ENCODE measurements at places on chromosomes 3 and 15. TPM values are rescaled to one million over a fixed set of nuclear protein-coding genes. Genes with fewer than 3 reads are reported as not detected.

Gene SLC28A1
- total RNA-seq: not detected

GRCh38 chr3:69203631-69204314 is 81.4 kb upstream of the LMOD3 start:
- no peak for DNase-seq

Gene TERC
- total RNA-seq: 204 TPM

- DNase-seq: no peak
These were observed 523 bp downstream of the VILL start for GRCh38 chr3:37991109-37991508.

DNA sequence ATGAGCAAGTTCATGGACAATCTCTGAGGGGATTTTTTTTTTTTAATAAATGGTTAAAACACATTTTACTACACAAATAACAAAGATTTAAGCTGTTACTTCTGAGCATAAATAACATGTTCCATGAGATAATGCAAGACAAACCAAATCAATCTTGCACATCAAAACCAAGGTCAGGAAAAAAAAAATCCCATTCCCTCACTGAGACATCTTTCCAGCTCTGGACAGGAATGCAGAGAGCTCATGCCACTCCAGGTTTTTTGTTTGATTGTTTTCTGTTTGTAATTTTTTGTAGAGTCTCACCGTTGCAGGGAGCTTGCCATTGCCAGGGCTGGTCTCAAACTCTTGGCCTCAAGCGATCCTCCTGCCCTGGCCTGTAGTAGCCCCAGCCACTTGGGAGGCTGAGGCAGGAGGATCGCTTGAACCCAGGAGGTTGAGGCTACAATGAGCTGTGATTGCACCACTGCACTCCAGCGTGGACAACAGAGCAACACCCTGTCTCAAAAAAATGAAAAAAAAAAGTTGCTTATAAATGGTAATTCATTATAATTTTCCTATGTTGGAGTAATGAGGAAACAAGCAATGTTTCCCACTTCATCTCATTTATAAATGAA is 14.0 kb downstream of the OSBPL10 start:
- DNase-seq: no peak

DNA sequence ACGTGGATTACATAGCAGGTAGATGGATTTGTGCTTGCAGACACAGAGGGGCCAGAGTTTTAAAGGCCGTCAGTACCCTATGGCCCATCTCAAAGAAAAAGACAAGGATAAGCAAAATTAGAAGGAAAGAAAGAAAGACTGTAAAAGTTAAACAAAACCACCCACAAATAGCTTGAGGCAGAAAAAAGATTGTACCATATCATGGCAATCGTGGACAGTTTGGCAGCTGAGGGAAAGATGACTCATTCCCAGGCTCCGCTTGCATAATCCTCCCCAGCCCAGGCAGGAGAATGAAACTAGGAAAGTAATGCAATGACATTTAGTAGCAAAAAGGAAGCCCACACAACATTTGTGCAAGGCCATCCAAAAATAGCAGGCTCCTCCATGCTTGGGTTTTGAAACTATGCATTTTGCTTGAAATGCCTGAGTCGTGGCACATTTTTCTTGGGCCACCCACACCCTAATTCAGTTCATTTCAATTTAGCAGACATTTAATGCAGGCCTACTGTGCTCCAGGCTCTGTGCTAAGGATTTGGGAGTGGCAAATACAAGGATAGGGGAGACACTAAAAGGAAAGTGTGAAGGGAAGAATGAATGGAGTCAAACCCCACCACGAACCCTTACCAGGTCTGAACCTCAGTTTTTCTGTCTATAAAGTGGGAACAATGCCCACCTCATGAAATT is 40.9 kb upstream of the SMAD3 start:
- peak; percentile 38 for DNase-seq

GRCh38 chr15:82044373-82045178 is 1.2 kb downstream of the MEX3B start:
- DNase-seq: peak; percentile 43

DNA sequence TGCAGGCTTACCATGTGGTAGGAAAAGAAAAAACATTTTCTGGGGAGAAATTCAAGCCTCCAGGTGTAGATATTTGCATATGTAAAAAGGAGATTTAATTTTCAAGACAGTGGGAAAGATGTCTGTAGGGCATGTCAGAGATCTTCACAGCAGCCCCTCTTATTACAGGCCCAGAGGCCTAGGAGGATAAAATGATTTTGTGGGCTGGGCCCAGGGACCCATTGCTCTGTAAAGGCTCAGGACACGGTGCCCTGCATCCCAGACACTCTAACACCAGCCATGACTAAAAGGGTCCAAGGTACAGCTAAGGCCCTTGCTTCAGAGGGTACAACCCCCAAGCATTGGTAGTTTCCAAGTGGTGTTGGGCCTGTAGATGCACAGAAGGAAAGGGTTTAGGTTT is 680.1 kb downstream of the IGSF11 start:
- no peak for DNase-seq

GRCh38 chr3:40869939-40870338 is 329.4 kb upstream of the CTNNB1 start:
- DNase-seq: no peak

Gene TAGLN3
- not detected for total RNA-seq

DNA sequence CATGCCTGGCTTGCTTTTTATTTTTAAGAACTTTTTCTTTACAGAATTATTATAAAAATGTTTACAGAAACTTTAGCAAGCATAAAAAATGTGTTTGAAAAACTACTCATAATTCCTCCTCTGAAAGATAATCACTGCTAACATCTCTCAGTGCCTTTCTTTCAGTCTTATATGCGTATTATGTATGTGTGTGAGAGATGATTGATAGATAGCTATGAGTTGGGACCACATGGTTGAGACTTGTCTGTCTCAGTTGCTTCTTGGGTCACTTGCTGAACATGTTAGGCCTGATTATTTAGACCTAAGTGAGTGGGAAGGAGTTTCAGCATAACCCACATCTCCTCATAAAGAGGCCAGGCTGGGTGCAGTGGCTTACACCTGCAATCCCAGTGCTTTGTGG is 11.1 kb downstream of the MAP6D1 start:
- no peak for DNase-seq

DNA sequence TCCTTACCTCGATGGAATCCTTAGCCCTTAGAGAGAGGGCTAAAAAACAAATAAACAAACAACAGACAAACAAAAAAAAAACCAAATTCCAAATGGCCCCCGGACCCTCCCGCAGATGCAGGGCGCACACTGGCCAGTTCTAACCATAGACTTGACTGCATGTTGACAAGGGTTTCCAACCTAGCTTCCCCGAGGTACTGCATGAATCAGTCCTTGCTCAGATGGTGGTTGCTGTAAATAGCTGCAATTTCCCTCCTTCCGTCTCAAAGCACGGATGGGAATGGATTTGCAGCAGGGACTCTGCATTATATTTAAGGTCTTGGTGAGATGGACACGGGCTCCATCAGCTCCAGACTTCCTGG is 162.8 kb downstream of the CD47 start:
- peak; percentile 83 for DNase-seq

DNA sequence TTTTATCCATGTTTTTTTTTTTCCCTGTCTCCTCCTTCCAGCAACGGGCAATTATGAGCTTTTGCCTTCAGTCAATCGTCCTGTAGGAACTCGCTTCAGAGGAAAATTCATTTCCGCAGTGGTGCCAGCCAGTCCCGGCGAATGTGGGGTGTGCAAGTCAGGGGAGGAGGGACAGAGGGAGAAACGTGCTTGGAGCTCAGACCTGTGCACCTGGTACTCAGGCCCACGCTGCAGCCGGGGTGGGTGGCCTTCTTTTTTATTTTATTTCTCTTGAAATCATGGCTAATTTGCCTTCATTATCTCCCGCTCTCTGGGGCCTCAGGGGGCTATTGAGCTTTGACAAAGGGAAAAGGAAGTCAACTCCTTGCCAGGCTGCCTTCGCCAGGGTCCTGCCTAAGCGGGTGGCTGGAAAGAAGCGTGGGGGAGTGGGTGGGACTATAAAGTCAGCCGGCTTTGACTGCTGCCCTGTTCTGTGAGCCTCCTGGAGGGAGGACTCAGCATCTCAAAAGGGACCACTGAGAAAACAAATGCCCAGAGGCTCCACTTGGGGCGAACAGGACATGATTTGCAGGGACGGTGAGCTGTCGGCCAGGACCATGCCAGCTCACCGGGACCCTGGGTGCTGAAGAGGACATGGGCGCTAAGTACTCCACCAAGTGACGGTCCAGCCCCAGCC is 5.5 kb downstream of the GRIP2 start:
- no peak for DNase-seq

GRCh38 chr3:17023006-17023664 is 138.4 kb downstream of the PLCL2 start:
- DNase-seq: no peak

DNA sequence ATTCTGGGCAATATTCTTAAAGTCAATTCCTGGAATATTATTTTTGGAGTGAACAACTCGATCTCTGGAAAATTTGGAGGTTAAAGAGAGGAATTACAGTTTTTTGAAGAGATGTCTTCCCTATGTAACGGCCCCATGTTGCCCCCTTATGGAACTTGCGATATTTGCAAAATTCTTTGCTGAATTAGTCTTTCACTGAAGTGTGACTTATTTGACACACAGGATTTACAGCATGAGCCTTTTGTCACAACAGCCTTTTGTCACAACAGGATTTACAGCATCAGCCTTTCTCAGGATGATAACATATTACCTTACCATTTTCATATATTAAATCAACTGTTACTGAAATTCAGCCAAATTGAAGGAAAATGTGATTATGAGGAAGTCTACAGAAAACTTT is 37.8 kb upstream of the SPTSSB start:
- DNase-seq: peak; percentile 70

- no peak for DNase-seq
These were observed 228.7 kb downstream of the MBNL1 start for GRCh38 chr3:152497457-152497856.

Gene KCTD6
- total RNA-seq: 17.5 TPM

DNA sequence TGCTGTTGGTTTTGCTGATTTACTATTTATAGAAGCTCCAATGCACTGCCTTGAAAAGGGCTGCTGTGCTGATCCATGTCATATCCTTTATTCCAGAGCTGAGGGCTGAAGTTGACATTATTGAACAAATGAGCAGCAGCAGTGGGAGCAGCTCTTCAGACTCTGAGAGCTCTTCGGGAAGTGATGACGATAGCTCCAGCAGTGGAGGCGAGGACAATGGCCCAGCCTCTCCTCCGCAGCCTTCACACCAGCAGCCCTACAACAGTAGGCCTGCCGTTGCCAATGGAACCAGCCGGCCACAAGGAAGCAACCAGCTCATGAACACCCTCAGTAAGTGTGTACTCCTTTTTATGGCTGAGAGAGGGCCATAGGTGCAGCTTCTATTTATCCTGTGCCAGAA is 8.8 kb downstream of the EAF1 start:
- DNase-seq: no peak

DNA sequence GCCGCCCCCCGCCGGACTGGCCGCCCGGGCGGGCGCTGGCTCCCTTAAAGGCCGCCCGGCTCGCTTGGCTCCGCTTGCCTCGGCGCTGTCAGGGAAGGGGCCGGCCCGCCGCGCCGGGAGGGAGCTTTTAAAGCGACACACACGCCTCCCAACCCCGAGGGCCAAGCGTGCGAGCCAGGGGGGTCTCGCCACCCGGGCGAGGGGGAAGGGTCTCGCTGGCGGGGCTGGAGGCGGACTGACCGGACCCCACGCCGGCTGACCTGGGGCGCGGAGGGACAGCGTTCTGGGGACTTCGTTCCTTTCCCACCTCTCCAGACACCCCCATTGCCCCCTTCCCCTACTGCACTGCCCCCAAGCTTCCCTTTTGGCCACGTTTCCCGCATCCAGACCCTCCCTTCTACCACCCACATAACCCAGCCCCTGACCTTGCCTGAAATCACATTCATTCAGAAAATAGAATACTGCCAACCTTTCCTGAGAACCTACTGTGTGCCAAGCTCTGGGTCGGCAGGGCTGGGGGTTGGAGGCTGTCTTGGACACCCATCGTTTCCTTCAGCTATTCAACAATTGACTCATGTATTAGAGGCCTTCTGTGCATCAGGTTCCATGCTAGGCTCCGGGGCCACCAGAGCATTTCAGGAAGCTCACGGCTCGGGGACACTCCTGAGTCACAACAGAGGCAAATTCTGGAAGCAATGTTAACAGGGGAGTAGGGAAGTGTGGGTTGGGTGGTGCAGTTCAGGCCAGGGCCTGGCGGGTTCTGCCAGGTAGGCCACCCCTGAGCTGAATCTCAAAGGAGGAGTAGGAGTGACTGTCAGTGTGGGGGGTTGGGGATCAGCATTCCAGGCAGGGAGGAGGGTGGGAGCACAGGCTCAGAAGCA is at the start of gene INSYN1:
TSS of gene INSYN1 (minus strand) at position 102 of the 881 bp plus-strand sequence. CDS start 2,221 bp downstream, outside the sequence.
- DNase-seq: no peak

- DNase-seq: no peak
These were observed 13.3 kb downstream of the RARB start for GRCh38 chr3:25441234-25441856.

DNA sequence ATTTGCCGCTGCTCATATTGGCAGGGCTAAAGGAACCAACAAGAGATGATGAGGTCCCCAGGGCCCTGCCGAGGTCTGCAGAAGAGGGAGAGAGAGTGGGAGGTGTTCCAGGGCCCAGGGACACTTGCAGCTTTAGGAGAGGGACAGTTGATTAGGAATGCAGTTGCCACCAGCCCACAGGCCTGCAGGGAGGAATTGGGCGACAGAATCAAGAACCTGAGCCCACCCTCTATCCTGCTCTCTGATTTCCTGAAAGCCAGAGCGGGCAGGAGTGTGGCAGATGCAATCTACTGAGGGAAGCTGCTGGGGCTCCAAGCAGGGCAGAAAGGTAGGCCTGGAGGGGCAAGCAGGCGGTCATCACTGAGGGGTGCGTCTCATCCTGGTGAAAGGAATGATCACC is 12.1 kb upstream of the PRR23E start:
- no peak for DNase-seq

- no peak for DNase-seq
These were observed 13.5 kb downstream of the C3orf33 start for GRCh38 chr3:155792532-155792931.

DNA sequence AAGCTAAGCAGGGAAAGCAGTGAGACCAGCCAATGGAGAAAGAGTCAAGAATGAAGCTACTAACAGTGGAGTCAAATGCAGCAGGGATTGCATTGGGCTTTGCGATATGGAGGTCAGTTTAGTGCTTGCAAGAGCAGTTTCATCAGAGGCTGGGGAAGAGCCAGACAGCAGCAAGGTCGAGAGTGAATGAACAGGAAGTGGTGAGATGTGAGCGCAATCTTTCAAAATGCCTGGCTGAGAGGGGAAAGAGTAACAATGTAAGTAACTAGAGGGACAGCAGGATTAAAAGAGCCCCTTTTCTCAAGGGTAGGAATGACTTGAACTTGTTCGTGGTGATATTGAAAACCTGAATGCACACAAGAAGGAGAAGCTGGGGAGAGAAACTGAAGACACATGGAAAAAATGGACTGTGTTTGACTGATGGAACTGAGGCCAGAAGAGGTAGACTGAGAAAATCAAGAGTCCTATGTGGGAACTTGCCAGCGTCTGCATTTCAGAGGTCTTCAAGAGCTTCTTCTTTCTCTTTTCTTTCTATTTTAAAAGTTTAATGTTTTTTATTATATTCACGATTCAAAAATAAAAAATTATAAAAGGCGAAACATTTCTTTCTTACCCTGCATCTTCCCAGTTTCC is 30.6 kb upstream of the GPR160 start:
- no peak for DNase-seq

Gene GALK2
- 45.1 TPM for total RNA-seq

- no peak for DNase-seq
These were observed 163.4 kb upstream of the IQSEC1 start for GRCh38 chr3:13236557-13237173.

- DNase-seq: peak; percentile 40
These were observed 499.9 kb upstream of the LMCD1 start for GRCh38 chr3:8001712-8002111.
